Stimulated activated naive CD4-positive, alpha-beta T cell treated with Interleukin-2 at 50 U/mL for 16 hours (primary cell): ENCODE measurements at places on chromosomes 16 and 17.

- no peak for DNase-seq
Observed at GRCh38 chr17:1272701-1273100, 2.5 kb downstream of the BHLHA9 start.

DNA sequence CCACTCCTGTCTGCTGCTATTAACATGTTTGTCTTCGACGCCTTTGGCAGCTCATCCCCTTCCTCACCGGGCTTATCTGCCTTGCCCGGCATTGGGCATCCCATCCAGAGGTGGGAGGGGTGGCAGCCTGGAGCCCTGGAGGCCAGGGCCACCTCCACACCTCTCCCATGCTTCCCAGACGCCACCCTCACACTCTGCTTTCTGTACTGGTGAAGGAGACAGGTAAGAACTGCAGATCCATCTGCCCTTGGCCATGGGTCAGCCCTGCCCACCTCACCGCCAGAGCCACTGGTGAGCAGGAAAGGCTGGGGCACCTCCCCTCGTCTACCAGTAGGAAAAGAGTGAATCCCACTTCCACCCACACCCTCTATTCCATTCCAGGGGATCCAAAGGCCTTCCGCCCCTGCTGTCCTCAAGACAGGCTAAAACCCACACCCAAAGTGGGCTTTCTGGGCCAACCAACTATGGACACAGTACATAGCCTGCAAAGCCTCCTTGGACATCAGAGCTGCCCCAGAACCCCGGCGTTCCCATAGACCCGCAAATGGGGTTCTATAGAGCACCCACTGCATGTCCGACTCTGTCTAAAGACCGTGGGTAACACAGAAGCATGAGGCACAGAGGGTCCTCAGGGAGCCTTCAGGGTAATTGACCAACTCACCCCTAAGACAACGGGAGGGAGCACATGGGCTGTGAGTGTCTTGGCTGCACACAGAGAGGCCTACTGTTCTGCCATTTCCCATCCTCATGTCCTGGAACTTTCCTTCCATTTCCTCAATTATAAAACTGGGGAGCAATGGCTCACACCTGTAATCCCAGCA is 23.4 kb upstream of the RBFOX3 start:
- no peak for DNase-seq

- no peak for DNase-seq
Observed at GRCh38 chr17:33046361-33047255, 55.0 kb downstream of the SPACA3 start.

DNA sequence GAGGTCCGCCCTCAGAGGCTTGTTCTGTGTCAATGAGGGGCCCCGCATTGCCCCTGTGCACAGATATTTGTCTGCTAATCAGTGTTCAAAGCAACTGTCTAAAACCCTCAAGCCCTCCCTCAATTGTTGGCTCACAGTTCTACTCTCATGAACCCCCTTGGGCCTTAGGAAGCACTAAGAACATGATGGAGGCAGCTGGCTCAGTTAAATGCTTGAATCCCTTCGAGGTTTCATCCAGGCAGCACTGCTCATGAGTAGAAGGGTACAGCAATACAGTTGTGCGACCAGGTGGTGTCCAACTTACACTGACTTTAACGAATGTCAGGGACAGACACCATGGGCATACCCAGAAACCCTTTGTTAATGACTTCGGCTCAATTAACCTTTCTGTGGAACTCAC is 89.2 kb upstream of the WSCD1 start:
- no peak for DNase-seq

- no peak for DNase-seq
Observed at GRCh38 chr17:50221266-50221863, 19.9 kb upstream of the COL1A1 start.

GRCh38 chr17:28379814-28380801 is 8.6 kb downstream of the SARM1 start:
- DNase-seq: no peak

GRCh38 chr16:22292320-22292719 is 4.9 kb upstream of the POLR3E start:
- no peak for DNase-seq

GRCh38 chr17:19948116-19948943 is 29.3 kb downstream of the AKAP10 start:
- no peak for DNase-seq

GRCh38 chr16:80191928-80192327 is 348.9 kb upstream of the DYNLRB2 start:
- no peak for DNase-seq
